ENCODE measurements at places on chromosomes 3 and 15.

DNA sequence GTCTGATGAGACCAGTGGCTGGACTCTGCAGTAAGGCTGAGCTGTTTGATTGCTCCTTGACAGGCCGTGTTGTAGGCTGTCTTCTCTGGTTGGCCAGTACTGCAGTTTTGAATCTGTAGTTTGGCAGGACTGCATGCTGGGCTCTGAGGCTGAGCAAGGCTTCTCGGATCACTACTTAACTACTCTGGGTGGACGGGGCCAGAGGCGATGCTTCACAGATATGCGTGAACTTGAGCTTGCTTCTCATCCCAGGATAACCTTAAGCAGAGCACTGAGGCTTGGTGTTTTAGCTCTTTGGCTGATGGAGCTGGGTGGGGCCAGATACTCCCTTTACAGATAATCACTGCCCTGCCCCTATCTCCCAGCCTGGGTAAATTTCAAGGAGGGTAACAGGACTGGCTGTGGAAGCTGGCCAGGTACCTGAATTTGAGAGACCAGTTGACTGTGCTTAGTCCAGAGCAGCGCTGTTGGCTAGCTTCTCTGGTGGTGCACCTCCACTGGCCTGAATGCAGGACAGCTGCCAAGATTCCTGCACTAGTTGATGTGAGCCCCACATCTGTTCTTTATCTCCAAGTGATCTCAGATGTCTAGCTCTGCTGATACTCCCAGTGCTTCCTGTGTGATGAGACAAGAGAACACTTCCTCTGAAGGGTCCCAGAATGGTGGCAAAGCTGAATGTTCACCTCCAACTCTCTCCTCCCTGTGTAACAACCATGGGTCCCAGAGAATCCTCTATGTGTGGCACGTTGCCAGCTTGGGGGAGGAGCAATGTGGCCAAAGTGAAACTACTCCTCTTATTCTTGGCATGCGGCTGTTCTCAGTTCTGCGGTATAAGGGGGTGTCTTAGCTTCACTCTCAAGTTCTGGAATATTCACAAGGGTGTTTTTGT, 37.9 kb downstream of the RPL39L start:
- DNase-seq: peak; percentile 48

DNA sequence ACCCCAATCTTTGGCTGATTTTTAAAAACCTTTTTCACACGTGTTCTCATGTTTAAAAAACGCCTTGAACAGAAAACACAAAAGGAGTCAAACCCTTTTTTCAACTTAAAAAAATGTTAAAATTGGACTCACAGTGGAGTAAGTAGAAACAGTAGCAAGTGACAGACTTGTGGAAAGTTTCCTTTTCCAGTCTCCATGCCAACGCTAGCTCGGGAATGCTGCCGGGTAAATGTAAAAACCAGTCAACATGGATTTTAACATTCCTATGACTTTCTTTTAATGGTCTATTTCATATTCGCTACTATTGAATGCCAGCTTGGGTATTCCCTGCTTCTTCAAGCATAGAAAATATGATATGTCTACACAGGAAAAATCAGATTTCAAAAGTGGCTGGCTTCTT, 1.6 kb upstream of the PROK2 start:
- no peak for DNase-seq

GRCh38 chr3:99176169-99176964, 274.9 kb upstream of the DCBLD2 start:
- no peak for DNase-seq

DNA sequence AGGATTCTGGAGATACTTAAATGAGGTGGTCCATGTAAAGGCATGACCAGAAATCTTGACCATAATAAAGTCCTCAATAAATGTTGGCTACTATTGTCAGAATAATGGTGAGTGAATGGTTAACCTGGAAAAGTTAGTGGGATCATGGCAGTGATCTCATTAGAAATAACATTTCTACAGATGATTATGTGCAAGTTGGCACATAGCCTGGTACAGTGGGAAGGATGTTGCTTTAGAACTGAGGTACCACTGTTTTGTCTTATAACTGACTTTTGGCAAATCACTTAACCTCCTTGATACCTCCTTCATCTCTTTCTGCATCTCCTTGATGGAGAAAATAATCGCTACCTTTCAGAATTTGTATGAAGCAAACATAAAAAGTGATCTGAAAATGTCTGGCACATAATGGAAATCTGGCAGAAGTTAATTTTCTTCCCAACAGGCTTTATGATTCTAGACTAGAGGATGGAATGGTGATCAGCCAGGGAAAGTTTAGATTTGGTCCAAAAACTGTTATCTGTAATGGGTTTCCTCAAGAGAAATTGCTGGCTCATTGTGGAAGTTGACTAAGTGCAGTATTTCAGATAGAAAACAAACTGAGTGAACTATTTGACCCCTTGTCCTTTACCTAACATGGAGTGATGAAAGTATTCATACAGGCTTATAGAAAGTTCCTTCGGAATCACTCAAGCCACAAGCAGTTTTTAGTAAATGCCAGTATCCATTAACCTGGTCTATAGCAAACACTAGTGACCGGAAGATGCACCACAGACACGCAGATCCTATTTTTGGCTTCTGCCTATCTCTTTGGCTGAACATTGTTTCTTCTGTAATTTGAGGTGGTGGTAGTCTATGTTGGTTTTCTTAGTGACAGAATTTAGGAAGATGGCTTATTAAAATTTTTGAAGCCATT, 449.6 kb upstream of the TGFBR2 start:
- DNase-seq: no peak

DNA sequence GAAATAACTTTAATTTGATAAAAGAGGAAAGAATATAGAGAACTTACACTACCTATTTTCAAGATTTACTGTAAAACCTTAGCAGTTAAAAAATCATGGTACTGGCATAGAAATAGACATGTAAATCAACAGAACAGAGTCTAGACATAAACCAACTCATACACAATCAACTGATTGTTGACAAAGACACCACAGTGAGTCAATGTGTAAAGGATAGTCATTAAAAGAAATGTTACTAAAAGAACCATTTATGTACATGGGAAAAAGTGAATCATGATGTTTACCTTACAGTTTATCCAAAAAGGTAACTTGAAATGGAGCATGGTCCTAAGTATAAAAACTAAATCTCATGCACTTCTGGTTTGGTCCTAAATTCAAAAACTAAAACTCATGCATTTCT, 847.4 kb downstream of the IGSF11 start:
- DNase-seq: no peak

DNA sequence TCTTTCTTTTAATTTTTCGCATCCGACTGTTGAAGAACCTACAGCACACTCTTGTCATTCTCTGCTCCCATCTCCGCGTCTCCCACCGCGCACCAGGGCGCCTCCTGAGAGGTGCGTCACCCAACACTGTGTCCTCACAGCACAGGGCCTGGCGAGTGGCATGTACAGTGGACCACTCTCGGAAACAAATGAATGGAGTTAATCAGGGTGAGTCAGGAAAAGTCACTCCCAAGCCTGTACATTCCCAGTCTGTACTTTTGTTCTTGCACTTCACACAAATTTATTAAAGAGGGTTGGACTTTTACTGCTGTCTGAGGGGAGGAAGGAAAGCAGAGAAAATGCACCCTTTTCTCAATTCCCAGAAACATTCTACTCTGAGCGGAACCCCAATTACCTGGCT, 625 bp downstream of the COL6A6 start:
- DNase-seq: no peak

DNA sequence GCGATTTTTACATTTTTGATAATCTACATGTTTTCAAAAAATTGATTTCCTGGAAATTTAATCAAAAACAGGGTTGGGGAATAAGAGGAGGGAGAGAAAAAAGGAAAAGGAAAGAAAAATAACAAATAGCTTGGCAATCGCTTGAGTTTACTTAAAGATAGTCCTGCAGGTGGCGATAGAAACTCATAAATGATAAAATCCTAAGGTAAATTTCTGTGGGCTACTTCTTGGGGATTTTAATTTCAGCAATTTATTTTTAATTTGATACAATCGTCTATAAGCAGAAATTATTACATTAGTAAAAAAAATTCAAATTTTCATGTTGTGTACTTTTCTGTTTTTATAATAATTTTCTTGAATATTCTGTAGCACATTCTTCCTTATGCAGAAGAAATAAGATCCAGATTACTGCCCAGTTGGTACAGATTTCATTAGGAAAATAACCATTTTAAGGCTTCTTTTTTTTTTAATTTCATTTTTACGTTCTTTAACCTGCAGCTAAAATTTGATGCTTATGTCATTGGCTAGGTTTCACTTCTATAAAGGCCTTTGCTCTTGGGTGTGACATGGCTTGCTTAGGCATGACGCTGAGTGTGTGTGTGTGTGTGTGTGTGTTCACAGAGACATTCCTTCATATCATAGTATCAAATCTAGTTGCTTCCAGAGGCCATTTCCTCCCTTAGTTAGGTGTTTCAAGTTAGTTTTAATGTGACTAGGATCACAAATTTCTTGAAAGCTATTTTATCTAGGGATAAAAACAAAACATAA, 181.8 kb downstream of the MCTP2 start:
- no peak for DNase-seq

- DNase-seq: no peak
Measured at GRCh38 chr15:74884428-74885223, 5.2 kb upstream of the MPI start.

- DNase-seq: no peak
Measured at GRCh38 chr3:119333773-119334509, 39.8 kb downstream of the ARHGAP31 start.

DNA sequence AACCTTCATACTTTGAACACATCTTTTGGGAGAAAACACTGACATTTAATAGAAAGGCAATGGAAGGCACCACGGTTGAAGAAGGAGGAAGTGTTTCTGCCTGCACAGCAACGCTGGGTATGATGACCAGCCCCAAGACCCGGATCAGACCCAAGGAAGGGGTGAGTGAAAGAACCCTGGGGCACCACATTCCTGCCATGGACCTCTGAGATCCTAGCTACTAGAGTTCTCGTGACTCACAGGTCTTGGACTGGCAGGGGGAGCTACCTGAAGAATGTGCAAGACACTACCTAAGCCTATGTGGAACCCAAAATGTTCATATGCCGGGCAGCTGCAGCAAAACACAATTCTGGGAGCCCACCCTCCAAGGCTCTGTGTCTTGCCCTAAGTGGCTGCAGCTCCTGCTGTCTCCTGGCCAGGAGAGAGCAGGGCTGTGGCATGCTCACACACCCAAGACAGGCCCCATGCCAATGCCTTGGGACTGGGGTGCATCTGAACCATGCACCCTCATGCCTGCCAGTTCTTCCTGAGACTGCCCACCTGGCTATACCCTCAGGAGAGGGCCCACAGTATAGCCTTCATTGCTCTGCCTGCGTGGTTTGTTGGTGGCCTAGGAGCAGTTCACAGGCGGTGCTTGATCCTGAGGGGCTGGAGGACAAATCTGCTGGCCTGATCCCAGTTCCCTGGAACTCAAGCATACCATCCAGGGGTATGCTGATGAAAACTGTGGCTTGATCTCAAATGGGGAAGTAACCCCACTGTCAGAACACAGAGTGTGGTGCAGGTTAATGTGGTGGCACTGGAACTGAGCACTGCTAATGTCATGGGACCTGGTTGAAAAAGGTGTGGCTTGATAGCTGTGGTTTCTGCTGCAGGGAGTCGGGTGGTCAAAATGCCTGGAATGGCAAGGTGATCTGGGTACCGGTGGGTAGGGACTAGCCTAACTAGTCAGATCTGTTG, 353.3 kb upstream of the ARHGEF26 start:
- DNase-seq: no peak

- no peak for DNase-seq
Measured at GRCh38 chr3:16024548-16024947, 149.9 kb upstream of the GALNT15 start.

DNA sequence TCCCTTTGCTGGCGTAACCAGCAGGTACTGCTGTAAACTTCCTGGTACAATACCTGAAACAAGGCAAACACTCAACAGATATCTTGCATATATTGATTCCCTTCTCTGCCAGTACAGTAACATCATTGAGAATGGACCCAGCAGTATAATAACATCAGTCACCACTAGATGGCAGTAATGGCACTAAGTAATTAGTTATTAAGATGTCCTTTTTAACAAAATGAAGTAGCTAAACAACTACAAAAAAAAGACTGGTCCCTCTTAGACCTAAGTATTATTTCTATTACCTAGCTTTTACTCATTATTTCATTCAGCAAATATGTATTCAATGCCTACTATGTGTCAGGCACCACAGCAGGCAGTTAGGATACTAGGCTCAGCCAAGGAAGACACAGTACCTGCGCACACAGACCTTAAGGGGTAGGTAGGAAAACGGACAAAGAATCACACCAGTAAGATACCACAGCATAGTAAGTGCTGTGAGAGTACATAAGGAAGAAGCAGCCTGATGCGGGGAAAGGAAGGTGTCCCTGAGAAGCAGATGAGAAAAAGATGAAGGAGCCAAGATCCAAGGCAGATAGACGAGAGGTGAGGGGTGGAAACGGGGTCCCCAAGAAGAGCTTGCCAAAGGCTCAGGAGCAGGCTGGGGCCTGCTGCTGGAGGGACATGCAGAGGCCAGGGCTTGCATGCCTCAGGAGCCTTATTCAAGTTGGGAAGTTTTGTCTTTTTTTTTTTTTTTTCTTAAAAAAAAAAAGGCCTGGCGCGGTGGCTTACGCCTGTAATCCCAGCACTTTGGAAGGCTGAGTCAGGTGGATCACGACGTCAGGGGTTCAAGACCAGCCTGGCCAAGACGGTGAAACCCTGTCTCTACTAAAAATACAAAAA, 102.7 kb upstream of the CHD2 start:
- no peak for DNase-seq

GRCh38 chr15:64917211-64917610, 5.5 kb downstream of the ANKDD1A start:
- DNase-seq: no peak
